ENCODE measurements at places on chromosomes 5 and 9.

- DNase-seq = no peak
These were observed 613.1 kb downstream of the EBF1 start for GRCh38 chr5:158486566-158486965.

GRCh38 chr5:369151-369868 lies 47.8 kb downstream of the AHRR start:
- no peak for DNase-seq

- no peak for DNase-seq
These were observed 59.9 kb downstream of the WDR36 start for GRCh38 chr5:111151998-111152397.

GRCh38 chr9:23682891-23683431 lies 143.1 kb downstream of the ELAVL2 start:
- no peak for DNase-seq

DNA sequence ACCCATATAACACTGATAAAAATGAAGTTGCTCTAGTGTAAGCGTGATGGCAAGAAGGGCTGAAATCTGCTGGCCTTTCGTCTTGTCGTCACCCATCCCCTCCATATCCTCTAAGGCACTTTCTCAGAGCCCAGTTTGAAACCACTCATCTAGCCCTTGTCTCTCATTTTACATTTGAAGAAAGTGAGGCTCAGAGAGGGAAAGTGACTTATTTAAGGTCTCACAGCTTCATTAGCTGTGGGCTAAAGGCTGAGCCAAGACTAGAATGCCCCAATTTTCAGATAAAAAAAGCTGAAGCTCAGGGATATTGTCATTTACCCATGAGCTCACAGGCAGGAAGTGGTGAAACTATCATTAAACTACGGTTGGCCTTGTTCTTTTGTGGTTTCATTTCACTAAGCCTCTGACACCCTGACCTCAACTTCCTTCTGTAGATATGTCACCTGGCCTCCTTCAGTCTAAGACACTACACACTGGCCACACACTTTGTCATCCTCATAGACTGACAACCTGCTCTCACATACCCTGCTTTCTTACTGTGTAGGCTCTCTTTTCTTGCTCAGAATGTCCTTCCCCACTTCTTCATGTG lies 176.7 kb upstream of the DMAC1 start:
- peak; percentile 91 for DNase-seq

DNA sequence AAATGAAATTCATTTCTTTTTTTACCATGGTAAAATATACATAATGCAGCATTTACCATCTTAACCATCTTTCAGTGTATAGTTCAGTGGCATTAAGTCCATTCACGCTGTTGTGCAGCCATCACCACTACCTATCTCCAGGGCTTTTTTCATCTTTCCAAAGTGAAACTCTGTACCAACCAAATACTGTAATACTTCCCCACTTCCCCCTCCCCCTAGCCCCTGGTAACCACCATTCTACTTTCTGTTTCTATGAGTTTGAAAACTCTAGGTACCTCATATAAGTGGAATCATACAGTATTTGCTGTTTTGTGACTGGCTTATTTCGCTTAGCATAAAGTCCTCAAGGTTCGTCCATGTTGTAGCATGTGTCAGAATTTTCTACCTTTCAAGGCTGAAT lies 23.4 kb downstream of the SPAAR start:
- DNase-seq = no peak

DNA sequence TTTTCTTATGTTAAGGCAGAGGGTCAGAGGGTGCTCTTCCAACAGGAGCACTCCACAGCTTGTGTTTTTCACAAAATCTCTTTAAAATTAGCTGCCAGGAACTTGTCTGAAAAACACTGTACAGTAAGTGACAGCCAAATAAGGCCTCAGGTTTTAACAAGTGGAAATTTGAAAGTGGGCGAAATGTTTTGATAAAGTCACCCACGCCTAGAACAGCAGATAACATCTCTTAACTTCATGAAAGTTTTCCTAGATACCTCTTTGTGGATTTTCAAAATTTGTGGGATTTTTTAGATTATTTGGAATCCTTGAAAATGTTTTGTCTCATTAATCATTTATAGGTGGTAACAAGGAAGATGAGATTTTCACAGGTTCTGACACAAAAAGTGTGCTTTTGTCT lies 121.3 kb downstream of the PDE4D start:
- no peak for DNase-seq

- DNase-seq = no peak
These were observed 10.2 kb downstream of the AQP3 start for GRCh38 chr9:33437205-33437604.

GRCh38 chr5:64144425-64145215 lies 21.0 kb upstream of the RNF180 start:
- DNase-seq = no peak

DNA sequence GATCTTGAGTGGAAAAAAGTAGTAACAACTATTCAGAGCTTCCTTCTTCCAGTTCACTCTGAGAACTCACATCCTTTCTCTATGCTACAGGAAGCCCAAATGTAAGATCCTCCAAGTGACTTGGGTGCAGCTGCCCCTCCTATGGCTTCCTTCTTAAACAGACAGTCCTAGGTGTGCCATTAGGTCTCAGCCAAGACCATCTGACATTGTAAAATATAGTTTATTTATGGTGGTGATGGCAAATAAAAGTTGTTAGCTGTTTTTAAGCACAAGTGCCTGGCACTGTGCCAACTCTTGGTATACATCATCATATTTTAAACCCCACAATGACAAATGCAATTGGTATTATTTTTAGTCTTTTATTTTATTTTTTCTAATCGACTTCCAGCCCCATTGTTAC lies 58.1 kb downstream of the TMEM252 start:
- no peak for DNase-seq

- no peak for DNase-seq
These were observed 15.4 kb downstream of the FAM174A start for GRCh38 chr5:100550531-100551051.

DNA sequence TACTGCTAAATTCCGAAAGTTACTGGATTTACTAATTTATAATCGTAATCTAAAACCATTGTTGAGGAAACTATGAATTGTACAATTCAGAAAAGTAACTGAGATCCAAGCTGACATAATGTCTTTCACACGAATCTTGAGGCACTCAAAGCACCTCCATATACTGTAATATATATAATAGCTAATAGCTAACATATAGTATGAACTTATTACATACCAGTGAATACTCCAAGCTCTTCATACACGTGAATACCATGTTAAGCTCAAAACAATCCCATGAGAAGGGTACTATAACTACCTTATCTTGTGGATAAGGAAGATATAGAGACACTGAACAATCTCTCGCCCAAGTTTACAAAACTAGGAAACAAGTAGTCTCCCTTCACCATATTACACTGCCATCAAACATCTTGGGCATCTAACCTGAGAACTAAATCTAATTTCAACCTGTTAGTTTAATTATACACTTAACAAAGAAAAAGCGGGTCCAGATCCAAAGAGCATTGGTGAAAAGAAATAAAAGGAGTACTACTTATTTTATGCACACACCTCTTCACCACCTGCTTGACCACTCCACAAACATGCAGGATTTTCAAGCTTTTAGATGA lies 1.0 kb downstream of the NUDCD2 start:
- DNase-seq = no peak

DNA sequence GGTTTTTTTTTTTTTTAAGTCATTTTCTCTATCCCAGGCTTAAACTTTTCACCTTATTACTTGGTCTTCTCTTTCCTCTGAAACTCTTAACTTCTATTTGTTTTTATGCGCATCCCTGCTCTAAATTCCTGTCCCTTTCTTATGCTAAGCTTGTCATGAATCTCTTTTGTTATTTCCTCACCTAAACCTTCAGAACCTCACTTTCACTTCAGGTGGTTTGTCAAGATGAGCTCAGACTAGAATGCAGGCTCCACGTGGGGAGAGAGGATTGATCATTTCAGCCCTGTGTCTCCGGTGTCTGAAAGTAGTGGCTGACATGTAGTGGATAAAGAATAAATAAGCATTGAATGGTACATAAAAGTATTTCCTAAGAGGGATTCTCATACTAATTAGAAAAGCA lies 63.6 kb downstream of the ANXA1 start:
- no peak for DNase-seq

GRCh38 chr5:55821731-55822512 lies 29.2 kb upstream of the IL31RA start:
- no peak for DNase-seq

GRCh38 chr9:135165003-135165711 lies 77.7 kb downstream of the OLFM1 start:
- DNase-seq = no peak

GRCh38 chr9:86659413-86660046 lies 287.8 kb downstream of the GAS1 start:
- no peak for DNase-seq

DNA sequence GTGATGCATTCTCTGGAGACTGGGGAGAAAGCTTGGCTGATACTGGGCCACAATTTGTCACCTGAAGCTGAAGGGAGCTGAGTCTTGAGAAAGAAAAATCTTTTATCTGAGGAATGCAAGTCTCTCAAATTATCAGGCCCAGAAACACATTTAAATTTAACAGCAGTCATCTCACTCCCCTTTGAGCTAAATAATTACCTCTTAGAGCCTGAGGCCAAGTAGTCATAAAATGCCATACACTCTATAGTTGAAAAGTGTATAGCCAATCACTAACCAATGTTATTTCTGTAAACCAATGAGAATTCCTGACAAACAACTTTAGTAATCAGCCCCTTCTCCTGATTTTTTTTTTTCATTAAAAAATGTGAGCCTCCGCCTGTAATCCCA lies 32.7 kb upstream of the DAPK1 start:
- DNase-seq = no peak

- DNase-seq = no peak
These were observed 21.5 kb downstream of the PTGS1 start for GRCh38 chr9:122392284-122392683.

DNA sequence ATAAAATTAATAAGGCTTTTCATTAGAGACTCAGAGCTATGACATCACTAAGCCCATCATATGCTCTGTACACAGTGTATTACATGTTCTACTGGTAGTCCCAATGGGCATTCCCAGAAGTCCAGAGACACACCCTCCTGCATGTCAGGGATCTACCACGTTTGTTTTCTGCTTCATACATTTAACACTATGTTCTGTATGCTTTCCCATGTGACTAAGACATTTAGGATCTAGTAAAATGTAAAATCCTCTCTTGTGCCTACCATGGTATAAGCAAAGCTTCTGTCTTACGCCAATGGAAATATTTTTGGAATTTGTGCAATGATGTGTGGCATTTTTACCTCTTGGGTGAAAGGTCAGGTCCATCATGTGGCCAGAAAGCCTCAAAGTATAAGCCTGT lies 192.4 kb downstream of the ADAMTSL1 start:
- DNase-seq = no peak

- DNase-seq = no peak
These were observed 85.7 kb upstream of the RNF38 start for GRCh38 chr9:36485647-36486328.

DNA sequence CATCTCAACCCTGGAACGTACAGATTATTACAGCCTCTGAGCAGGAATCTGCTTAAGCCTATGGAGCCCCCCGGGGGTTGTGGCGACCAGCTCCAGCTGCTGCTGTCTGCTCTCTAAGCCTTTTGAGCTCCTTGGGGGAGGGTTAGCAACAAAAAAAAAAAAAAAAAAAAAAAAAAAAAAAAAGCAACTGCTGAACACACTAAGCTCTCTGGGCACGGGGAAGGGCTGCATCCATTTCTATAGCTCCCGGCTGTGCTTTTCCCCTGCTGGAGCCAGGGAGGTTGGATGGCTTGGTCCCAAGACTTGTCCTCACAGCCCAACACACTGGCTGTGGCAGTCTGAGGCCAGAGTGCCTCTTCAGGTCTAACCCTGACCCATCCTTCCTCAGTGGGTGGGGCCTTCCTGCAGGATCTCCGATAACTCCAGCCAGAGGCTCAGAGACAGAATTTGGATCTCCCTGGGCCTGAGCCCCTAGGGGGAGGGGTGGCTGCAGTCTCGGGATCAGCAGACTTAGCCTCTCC lies 82.1 kb downstream of the FBN2 start:
- DNase-seq = no peak

DNA sequence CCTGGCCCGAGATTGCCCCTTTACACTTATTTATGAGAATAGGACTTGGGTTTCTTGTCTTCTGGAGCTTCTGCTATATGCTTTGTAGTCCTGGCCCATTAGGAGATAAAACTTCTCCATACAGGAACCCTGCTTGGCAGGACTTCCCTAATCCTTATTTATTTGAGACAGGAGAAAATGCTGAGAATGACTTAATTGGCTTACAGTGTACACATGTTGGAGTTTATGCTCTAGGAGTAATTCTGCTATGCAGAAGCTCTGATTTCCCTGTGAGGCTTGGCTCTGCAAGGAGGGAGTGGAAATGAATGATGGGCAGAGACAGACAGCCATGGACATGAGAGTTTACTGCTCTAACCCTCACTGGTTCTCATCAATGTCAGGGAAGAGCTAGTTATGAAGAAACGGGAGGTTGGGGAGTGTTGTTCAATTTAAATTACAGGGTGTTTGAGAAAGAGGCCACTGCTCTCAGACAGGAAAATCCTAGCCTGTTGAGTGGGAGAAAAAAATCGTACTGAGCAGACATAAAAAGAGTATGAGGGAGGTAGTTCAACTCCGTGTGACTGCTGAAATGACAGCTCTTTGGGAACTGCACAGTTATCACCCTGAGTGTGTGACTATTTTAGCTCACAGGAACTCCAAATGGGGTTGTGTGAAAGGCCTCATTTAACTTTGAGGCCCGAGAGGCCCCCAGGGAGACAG lies 37.5 kb downstream of the ACTBL2 start:
- DNase-seq = no peak

- DNase-seq = no peak
These were observed 46.3 kb downstream of the NACC2 start for GRCh38 chr9:136048560-136049411.

- no peak for DNase-seq
These were observed 30.0 kb downstream of the POLR1E start for GRCh38 chr9:37515620-37516258.

- DNase-seq = no peak
These were observed 604.5 kb upstream of the KLF4 start for GRCh38 chr9:108093773-108094675.

- no peak for DNase-seq
These were observed 29.8 kb upstream of the PPARGC1B start for GRCh38 chr5:149700347-149700746.

DNA sequence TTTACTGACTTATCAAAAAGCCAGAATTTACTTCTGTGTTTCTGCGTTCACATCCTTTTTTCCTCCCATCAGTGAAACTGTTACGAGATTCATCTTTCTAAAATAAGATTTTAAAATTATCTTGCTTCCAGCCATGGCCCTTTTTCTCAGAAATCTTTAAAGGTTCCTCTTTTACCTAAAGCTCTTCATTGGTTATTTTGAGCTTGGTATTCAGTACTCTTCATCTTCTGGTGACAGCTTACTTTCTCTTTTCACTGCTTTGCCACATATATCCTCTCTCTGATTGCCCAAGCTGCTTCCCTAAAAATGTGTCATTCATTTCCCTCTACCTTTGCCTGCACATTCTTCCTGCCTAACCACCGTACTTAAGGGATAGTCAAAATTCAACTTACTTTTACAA lies 32.3 kb downstream of the TGFBR1 start:
- DNase-seq = peak; percentile 52

DNA sequence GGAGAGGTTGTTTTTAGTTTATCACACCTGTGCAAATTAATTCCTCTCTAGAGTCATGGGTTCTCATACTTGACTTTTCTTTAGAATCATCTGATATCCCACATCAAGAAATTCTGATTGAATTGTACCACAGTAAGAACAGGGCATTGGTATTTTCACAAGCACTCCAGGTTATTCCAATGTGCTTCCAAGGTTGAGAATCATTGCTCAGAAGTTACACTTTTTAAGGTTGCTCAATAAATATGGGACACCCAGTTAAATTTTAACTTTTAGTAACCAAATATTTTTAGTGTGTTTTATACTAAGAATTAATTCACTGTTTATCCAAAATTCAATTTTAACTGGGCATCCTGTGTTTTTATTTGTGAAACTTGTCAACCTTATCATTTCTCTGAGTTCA lies 2.5 kb upstream of the RNF180 start:
- no peak for DNase-seq

Data from HL-60 (cell line).